ENCODE measurements at places on chromosomes 2 and 18.

- no peak for DNase-seq
These were observed 44.5 kb upstream of the SP3 start for GRCh38 chr2:174009488-174010223.

GRCh38 chr2:177279847-177280246 is 15.3 kb upstream of the NFE2L2 start:
- no peak for DNase-seq

- no peak for DNase-seq
These were observed 47.8 kb upstream of the SLC4A10 start for GRCh38 chr2:161576421-161576820.

DNA sequence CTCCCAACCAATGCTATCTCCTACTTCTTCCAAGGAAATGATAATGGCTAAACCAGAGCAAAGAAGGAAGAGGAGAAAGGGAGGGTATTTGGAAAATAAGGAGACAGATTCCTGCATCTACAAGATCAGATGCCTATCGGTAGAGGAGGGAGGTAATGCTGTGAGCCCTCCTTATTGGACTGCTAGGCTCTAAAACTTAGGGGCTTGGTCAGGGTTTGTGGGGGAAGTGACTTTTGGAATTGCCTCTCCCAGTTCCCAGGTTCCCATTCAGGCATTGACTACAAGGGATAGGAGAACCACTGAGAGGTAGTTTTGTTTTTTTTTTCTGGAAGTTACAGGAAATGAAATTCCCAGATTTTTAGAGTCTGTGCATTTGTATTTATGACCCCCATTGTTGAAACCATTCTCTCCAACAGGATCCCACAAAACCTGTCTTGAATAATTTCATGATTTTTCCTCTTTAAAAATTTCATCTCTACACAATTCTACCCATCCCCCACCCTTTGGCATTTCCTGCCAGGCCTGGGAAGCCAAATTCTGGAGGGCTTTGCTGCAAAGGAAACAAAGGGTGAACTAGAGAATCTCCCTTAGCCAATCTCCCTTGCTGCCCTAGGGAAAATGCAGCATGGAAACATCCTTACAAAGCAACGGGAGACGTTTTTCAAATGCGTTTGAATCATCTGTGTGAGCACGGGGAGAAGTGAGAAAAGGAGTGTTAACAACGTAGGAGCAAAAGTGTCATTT is 282.1 kb upstream of the EPAS1 start:
- DNase-seq = peak; percentile 77

DNA sequence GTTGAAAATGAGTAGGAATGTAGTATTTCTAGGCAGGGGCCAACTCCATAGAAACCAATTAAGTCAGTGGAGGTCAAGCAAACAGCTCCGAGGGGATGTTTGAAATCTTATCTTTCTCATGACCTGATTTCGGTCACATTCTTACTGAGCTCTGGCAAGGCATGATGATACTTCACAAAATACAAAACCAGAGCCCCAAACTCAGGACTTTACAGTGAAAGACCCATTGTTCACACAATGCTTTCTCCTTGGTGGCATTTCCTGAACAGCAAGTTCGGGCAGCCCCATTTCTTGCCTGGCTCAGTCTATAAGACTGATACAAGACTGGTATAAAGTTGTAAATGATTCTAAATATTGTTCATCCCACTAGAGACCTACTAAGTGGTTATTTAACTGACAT is 53.3 kb downstream of the LAMA1 start:
- peak; percentile 70 for DNase-seq

All from islet precursor cell (in vitro differentiated cells).